Dermis blood vessel endothelial cell (primary cell): ENCODE measurements at places on chromosomes 4 and X. TPM values are rescaled to one million over a fixed set of nuclear protein-coding genes. Genes with fewer than 3 reads are reported as not detected.
A peak's percentile ranks its signal among the peaks of the same experiment; 100 is the strongest.

DNA sequence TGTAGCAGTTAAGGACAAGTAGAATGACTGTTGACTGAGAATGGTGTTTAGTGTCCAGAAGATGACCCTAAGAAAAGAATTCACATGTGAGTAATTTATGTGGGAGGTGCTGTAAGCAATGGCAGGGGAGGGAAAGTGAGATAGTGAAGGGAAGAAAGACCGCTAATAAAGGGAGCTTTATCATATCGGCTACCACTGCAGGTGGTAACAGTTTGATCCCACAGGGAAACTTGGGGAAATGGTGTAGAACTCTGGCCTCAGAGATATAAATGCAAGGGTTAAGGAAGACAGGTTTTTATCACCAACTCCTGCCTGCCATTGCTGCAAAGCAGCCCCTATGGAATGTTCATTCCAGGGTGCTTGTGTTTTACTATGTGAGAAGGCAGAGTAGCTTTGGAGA is 489.6 kb downstream of the STPG2 start:
- DNase-seq: no peak

DNA sequence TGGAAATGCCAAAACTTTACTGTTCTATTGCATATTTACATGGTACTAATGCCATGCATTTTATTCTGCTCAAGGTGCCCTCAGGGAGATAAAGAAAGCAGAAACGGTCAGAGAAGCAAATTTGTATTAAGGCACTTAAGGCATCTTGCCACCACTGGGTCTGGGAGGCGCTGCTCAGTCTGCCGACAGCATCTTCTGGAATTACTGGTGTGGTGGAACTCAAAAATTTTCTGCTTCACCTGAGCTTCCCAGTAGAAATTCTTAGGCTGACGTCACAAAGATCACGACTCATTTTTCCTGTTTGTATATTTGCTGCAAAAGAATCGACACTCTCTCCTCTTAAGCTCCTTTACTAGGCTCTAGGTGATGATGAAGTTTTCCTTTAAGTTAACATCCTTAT is 3.0 kb downstream of the RASSF6 start:
- DNase-seq: no peak

- DNase-seq: peak; percentile 94
These were observed 95.8 kb downstream of the ATXN3L start for GRCh38 chrX:13223868-13224567.

DNA sequence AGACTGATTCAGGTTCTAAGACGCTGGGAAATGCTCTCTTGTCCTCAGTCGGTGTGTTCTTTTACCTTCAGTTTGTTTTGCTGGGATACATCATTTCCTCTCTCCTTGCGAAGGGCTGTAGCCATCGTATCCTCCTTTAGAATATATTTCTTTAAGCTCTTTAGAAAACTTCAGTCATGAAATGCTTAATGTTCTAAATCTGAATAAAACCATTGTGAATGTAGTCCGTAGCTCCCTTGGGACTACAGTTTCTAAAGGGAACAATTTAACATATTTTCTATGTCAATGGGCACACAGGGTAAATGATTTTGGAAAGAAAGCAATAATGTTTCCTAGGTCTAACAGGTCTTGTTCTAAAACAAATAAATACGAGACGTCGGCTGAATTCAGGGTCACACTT is 40.6 kb downstream of the STOX2 start:
- no peak for DNase-seq

MAGEA9 gene
- not detected in 2 replicates for total RNA-seq

DNA sequence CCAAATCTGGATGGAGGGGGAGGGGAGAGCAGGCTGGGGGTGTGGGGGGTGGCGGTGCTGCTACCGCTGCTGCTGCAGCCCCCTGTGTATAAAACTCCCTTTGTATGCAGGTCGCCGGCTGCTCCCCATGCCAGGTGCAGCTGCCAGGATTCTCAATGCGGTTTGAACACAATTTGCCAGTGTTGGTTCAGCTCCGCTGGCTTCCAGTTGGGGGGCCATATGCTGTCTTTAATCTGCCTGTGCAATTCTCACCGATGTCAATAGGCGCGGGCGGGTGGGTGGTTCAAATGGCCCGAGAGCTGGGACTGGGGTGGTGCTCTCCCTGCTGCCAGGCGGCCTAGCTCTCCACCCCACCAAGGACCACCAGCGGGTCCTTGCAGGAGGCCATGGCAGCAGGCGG is 257.6 kb downstream of the BCOR start:
- no peak for DNase-seq

GRSF1 gene
- total RNA-seq: 82.4 and 117 TPM in 2 replicates

DNA sequence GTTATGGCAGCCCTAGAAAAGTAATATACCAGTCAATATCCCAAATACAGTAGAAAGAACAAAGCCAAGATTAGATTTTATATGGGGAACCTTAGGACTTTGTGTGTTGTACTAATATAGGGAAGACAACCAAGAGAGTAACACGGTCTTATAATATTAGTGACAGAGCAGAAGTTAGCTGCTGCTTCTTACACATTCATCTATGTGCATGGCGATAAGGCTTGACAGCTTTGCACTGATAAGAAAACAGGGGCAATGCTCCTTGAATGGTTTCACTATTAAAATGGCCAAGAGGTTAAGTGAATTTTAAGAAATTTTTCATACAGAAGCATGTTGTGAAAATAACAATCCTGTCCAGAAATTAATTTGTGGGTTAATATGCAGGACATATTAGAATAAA is 521.6 kb downstream of the CCSER1 start:
- no peak for DNase-seq

DNA sequence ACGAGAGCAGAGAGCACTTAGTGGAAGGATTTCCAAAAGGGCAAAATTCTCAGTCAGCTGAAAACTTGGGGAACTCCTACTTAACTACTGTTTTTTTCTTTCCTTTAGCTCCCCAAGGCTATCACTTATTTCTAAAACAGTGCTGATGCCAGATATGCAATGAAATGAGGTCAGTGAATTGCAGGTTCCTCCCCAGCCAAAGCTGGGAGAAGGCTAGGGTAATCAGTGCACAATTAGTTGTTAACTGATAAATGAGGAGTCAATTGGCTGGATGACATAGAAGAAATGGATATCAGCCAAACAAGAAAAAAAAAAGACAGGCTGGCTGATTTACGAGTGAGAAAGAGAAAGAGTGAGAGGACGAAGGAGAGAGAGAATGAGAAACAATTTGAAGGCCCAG is 195.6 kb downstream of the GPC3 start:
- no peak for DNase-seq

- DNase-seq: no peak
These were observed 36.7 kb downstream of the FGFRL1 start for GRCh38 chr4:1047976-1048772.
